ENCODE measurements at places on chromosomes 3 and 15. TPM values are rescaled to one million over a fixed set of nuclear protein-coding genes. Genes with fewer than 3 reads are reported as not detected.

Gene IQCH
- 0.13 TPM for polyA plus RNA-seq

Gene NDN
- polyA plus RNA-seq: not detected

Gene RTP1
- not detected for polyA plus RNA-seq

Gene ROBO2
- polyA plus RNA-seq: not detected

Gene ANKRD34C
- polyA plus RNA-seq: not detected

Gene DAZL
- polyA plus RNA-seq: not detected

Gene C2CD4A
- polyA plus RNA-seq: not detected

Gene ACTRT3
- polyA plus RNA-seq: 0.20 TPM

Gene EPHB1
- polyA plus RNA-seq: 0.71 TPM

Gene ANP32A
- 110 TPM for polyA plus RNA-seq

Gene PHC3
- polyA plus RNA-seq: 81.2 TPM

Gene IQCF5
- not detected for polyA plus RNA-seq

Gene GRK7
- not detected for polyA plus RNA-seq

Gene SLC9C1
- not detected for polyA plus RNA-seq

Gene CDCP1
- not detected for polyA plus RNA-seq

Gene PP2D1
- 0.64 TPM for polyA plus RNA-seq

Gene SLC41A3
- polyA plus RNA-seq: 18.1 TPM

Gene NRG4
- not detected for polyA plus RNA-seq

Gene GP9
- 4.3 TPM for polyA plus RNA-seq

Gene UTS2B
- 4.2 TPM for polyA plus RNA-seq

Gene MAP6D1
- not detected for polyA plus RNA-seq

Gene AMT
- 1.3 TPM for polyA plus RNA-seq

Gene TTBK2
- polyA plus RNA-seq: 9.9 TPM

Gene SEC22A
- polyA plus RNA-seq: 10.9 TPM

Gene TMEM43
- 40.0 TPM for polyA plus RNA-seq

Gene CEP19
- polyA plus RNA-seq: 2.3 TPM

Gene SLC2A2
- polyA plus RNA-seq: not detected

Gene FANCD2OS
- polyA plus RNA-seq: not detected

Gene SGO1
- 8.3 TPM for polyA plus RNA-seq

Gene MST1
- 1.3 TPM for polyA plus RNA-seq

Gene BCL2A1
- polyA plus RNA-seq: 75.8 TPM

Gene TGM5
- polyA plus RNA-seq: not detected

Gene CX3CR1
- 10.3 TPM for polyA plus RNA-seq

Gene RNF123
- 19.7 TPM for polyA plus RNA-seq

Gene TOPBP1
- polyA plus RNA-seq: 13.7 TPM

Gene SETD2
- 32.6 TPM for polyA plus RNA-seq

Gene PCOLCE2
- not detected for polyA plus RNA-seq

Gene MOBP
- polyA plus RNA-seq: not detected

Gene DNAH12
- polyA plus RNA-seq: not detected

Gene EBLN2
- polyA plus RNA-seq: 0.80 TPM

Gene MCF2L2
- 0.15 TPM for polyA plus RNA-seq

Gene C3orf49
- not detected for polyA plus RNA-seq

Gene RNU5B-1
- not detected for polyA plus RNA-seq

Gene LRCH3
- 24.3 TPM for polyA plus RNA-seq

Gene MESD
- polyA plus RNA-seq: 21.9 TPM

Gene LSAMP
- 0.94 TPM for polyA plus RNA-seq

Gene TERC
- polyA plus RNA-seq: 0.78 TPM

Gene GMPPB
- 27.5 TPM for polyA plus RNA-seq

Gene FBXW12
- not detected for polyA plus RNA-seq

All from IgD-negative memory B cell (primary cell).